ENCODE measurements at places on chromosomes 3 and 15. TPM values are rescaled to one million over a fixed set of nuclear protein-coding genes. Genes with fewer than 3 reads are reported as not detected.

Gene INSYN1
- total RNA-seq = 2.5 TPM

- H3K4me1 ChIP-seq = no peaks in the 10 kb centered on the region
- DNase-seq = no peak
- H3K27me3 ChIP-seq = no peaks in the 10 kb centered on the region
- H3K36me3 ChIP-seq = 0 out of 3 replicates have a peak, but pooled peaks cover 1% of the 10 kb centered on the region
- H3K4me3 ChIP-seq = no peak overlapping the region
These were observed 189.5 kb downstream of the WDR72 start for GRCh38 chr15:53569751-53570480.

- H3K36me3 ChIP-seq = peaks cover 3% of the 10 kb centered on the region
- H3K27me3 ChIP-seq = peaks cover 4% of the 10 kb centered on the region
- H3K4me3 ChIP-seq = no peak overlapping the region
- peaks cover 22% of the 10 kb centered on the region for H3K4me1 ChIP-seq
- DNase-seq = no peak
- H3K27ac ChIP-seq = no peak overlapping the region
These were observed 46.0 kb upstream of the GLCE start for GRCh38 chr15:69114331-69114928.

DNA sequence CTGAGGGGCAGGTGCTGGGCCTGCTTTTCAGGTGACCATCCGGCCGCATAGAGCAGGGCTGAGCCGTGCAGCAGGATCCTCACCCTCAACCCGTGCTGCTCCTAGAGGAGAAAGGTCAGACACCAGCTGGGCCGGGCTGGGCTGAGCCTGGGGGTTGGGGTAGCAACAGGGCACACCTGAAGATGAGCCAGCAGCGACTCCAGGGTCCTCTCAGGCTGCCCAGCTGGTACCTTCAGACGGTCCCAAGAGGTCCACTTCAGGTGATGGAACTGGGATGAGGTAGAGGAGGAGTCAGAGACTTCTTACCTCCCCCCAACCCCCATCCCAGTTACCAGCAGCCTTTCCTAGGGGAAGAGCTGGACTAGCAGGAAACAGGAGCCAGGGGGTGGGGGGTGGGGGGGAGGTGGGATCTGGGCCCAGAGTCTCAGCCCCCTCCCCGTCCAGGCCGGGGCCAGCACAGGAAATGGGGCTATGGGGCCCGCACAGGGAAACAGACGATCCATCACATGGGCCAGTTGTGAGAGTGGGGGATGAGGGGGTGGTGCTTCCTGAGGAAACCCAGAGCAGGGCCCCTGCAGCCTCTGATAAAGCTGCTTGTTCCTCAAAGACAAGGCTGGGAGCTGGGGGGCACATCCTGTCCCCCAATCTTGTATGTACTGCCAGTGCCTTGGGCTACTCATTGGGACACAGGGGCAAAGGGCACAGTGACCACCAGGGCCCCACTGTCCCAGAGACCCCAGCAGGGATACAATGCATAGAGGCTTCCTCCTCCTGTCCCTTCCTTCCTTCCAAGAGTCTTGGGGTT, 3.0 kb downstream of the INKA1 start:
- peak; percentile 68 for DNase-seq
- H3K27me3 ChIP-seq = no peaks in the 10 kb centered on the region
- no peaks in the 10 kb centered on the region for H3K36me3 ChIP-seq
- H3K27ac ChIP-seq = no peak overlapping the region
- H3K4me3 ChIP-seq = no peak overlapping the region

DNA sequence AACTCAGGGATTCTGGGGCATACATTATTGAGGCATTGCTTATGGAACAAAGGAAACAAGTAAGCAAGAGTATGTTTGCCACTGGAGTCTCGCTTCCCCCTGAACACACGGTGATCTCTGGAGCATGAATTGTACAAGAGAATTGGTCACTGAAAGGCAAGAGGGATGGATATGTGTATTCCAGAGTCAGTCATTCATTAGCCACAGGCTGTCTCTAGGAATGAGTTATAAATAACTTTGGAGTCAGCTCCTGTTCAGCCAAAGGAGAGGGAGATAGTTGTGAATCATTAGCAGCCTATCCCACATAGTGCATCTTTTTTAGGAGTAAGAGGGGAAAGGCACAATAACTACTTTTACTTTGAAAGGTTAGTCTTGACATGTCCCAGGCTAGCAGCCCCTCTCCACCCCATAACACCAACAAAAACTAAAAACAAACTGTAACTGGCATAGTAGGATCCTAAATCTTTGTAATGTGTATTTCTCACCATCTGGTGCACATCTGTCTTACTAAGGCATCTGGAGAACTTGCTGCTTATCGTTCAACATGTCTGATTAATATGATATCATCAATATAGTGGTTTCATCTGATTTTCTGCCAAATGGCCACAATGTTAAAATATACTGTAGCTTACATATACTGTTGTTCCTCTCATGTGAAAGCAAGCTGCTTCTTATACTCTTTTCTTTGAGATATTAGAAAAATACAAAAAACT, 462.2 kb downstream of the GRM7 start:
- no peaks in the 10 kb centered on the region for H3K4me1 ChIP-seq
- no peaks in the 10 kb centered on the region for H3K27me3 ChIP-seq
- no peaks in the 10 kb centered on the region for H3K36me3 ChIP-seq
- no peak for DNase-seq

DNA sequence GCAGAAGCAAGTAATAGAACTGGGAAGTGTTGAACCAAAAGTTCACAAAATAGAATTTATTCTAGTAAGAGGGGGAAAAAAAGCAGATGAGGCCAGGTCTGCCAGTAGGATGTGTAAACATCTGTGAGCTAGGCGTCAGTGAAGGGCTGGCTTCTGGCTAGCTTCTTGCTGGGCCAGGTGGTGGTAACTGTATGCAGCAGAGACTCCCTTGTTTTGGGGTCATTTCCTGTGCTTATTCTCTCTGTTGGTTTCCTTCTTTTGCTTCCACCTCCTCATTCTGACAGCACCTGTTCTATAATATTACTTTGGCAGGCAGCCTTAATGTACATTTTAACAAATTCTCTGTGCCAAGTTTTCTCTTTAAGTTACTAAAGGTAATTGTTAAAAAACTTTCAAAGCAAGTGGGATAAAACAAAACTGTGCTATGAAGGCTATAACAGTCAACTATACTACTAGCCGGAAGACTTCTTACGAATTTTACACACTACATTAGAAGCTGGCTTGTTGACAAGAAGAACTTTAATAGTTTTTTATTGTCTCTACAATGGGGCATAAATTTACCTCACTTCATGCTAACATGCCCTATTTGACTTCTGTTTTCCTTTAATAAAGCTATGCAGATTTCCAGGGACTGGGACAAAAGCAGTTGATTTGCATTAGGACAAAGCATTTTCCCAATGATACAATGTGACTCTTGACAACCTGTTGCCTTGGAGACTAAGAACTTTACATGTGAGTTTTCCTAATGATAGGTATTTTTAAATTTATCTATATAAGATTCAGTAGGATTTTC, 318.8 kb upstream of the NAALADL2 start:
- H3K4me1 ChIP-seq = peaks cover 5% of the 10 kb centered on the region
- H3K27me3 ChIP-seq = no peaks in the 10 kb centered on the region
- peak overlapping the region; percentile 92 for H3K27ac ChIP-seq
- peaks cover 17% of the 10 kb centered on the region for H3K36me3 ChIP-seq

GRCh38 chr3:12473511-12473910, 10.8 kb upstream of the TSEN2 start:
- no peak for DNase-seq
- H3K27ac ChIP-seq = no peak overlapping the region
- H3K27me3 ChIP-seq = no peaks in the 10 kb centered on the region
- no peaks in the 10 kb centered on the region for H3K4me1 ChIP-seq
- no peaks in the 10 kb centered on the region for H3K36me3 ChIP-seq
- H3K4me3 ChIP-seq = no peak overlapping the region

- no peak overlapping the region for H3K4me3 ChIP-seq
- H3K27ac ChIP-seq = no peak overlapping the region
- no peaks in the 10 kb centered on the region for H3K36me3 ChIP-seq
- H3K4me1 ChIP-seq = no peaks in the 10 kb centered on the region
- DNase-seq = peak; percentile 43
These were observed 16.0 kb upstream of the PCOLCE2 start for GRCh38 chr3:142904639-142905436.

- no peak overlapping the region for H3K4me3 ChIP-seq
- no peak overlapping the region for H3K27ac ChIP-seq
- DNase-seq = no peak
- H3K27me3 ChIP-seq = no peaks in the 10 kb centered on the region
- H3K36me3 ChIP-seq = no peaks in the 10 kb centered on the region
These were observed 331.7 kb downstream of the MAGI1 start for GRCh38 chr3:65706776-65707568.

DNA sequence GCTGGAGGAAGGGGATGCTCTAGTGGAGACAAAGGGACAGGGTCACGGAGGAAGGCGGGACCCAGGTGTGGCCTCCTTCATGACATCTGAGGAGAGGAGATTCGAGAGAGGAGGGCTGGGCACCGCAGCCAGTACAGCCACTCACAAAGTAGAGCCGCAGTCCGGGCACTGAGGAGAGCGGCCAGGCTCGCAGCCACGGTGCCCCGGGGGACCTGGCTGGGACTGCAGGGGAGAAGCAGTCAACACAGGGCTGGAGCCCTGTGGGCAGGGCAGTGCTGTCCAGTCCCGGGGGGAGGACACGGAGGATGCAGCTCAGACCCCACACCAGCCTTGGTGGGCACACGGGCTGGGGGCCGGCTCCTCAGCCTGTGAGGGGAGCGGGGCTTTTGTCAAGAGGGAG, 40.3 kb downstream of the HMCES start:
- H3K4me1 ChIP-seq = no peaks in the 10 kb centered on the region
- H3K36me3 ChIP-seq = peaks cover 9% of the 10 kb centered on the region
- no peaks in the 10 kb centered on the region for H3K27me3 ChIP-seq
- H3K4me3 ChIP-seq = peak overlapping the region; percentile 16

DNA sequence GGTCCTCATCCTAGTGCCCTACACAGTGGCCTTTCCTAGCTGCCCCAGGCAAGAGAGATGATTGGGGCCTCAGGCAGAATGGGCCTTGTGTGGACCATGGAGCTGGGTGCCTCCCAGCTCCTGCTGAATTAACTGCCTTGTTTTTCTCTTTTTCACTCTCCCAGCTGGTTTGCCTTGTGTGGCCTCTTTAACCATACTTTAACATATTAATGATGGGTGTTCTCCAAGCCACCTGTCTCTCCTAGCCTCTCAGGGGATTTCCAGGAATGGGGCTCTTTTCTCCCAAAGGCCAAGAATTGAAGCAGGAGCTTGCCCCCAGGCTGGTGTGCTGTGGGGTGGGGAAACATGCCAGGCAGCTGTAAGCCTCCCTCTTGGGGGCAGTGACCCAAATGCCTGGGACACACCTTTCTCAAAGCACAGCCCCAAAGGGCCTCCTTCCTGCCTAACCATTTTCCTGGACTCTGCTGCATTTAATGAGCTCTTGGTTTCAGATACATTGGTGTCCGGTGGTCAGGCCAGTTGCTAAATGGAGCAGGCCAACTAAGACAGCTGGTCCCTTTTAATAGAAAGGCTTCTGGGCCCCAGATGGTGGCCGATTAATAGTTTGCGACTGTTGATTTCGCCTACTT, 5.6 kb downstream of the ALPK3 start:
- H3K36me3 ChIP-seq = no peaks in the 10 kb centered on the region
- no peak for DNase-seq
- H3K27ac ChIP-seq = no peak overlapping the region
- H3K4me1 ChIP-seq = peaks cover 2% of the 10 kb centered on the region
- H3K4me3 ChIP-seq = no peak overlapping the region

DNA sequence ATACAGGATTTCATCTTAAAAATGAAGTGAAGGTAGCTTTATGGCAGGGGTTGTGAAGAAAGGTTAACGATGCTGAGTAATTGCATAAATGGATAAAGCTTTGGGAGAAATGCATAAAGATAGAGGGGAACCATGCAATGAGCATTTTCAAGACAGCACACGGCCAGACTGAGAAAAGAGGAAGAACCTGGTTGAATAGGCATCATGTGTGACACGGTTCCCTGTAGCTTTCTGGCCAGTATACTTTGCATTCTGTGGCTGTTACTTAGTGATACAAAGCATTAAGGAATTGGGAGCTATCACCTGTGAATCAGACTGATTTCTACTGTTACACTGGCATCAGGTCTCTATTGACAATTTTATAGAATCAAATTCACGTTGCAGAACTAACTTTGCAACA, 33.3 kb downstream of the NR2C2 start:
- H3K27ac ChIP-seq = no peak overlapping the region
- peaks cover 5% of the 10 kb centered on the region for H3K36me3 ChIP-seq
- no peaks in the 10 kb centered on the region for H3K27me3 ChIP-seq
- DNase-seq = no peak

Data from H9 (cell line).